ENCODE measurements at places on chromosomes 11 and 22.

GRCh38 chr11:75763846-75764245, 4.7 kb upstream of the DGAT2 start:
- no peak for DNase-seq

- no peak for DNase-seq
These were observed 28.6 kb downstream of the ARHGAP8 start for GRCh38 chr22:44780876-44781449.

GRCh38 chr22:38067028-38067415, 9.8 kb downstream of the PICK1 start:
- no peak for DNase-seq

DNA sequence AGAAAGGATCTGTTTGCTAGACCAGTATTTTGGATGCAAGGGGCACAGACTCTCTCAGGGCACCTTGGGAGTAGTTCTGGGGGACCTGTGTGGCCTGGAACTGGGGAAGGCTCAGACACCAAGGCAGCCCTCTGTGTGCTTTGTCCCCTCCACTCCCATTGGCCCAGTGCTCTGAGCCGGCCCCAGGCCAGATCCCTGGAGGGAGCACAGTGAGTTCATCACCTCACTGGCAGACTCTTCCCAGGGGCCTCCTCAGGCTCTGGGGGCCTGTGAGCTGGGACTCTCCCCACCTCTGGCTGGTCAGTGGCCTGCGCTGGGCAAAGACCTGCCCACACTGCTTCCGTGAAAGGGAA, 51.7 kb downstream of the CHRDL2 start:
- no peak for DNase-seq

DNA sequence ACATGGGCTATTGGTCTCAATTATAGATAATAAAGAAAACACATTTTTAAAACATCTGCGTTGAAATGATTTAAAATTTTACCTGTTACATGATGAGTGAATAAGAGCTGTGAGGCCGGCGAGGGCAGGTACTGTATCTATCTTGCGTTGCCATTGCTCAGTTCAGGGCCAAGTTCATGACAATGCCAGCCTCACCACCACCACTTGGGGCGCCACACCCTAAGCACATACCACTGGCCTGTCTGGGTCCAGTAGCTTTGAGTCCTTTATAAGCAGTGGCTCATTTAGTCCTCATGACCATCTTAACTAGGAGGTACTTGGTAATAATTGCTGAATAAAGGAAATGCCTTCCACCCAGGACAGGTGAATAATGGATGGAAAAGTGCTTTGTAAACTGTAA, 14.5 kb upstream of the MB start:
- no peak for DNase-seq

DNA sequence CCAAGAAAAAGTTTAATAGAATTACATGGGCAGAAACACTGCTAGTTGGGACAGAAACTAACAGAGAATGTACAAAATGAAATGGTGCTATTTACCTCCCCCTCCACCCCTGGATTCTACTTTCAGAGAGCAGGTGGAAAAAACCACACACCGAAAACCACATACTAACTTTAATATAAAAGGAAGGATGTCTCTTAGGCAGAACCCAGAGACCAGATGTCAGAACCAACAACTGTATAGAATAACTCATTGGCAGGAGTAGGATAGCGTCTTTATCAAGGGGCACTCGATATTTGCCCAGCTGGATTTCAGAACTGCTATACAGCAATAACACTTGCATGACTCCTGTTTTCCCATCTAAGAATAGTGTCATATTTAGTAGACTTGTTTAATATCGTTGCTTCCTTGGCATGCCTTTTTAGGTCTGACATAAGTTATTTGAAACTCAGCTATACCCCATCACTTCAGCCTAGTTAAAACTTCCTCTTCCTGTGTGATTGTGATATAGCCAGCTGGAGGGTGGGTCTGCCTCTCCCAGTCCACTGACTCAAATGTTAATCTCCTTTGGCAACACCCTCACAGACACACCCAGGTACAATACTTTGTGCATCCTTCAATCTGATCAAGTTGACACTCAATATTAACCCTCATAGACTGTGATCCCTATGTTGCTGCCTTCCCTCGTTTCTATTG, 1.2 kb downstream of the SLC22A25 start:
- no peak for DNase-seq
